ENCODE measurements at places on chromosomes 1 and 21.

DNA sequence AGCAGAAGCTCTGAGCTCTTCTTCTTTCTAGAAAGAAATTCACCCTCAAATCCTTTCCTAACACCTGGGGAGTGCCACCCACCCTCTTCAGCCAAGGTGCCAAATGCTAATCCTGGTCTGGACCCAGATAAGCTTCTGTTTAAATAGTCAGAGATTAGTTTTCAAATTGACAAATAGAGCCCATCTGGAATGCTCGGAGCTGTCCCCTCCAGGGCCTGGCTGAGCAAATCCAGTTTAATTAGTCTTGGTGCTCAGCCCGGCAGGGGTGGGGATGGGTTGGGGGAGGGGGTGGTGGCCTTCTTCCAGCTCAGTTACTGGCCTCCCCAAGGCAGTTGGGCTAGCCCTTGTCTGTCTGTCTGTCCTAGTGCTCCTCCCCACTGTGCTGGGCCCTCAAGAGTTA lies 269.5 kb downstream of the GRIK3 start:
- DNase-seq, result no peak

GRCh38 chr1:228937851-228938536 lies 202.7 kb downstream of the RHOU start:
- DNase-seq, result no peak

DNA sequence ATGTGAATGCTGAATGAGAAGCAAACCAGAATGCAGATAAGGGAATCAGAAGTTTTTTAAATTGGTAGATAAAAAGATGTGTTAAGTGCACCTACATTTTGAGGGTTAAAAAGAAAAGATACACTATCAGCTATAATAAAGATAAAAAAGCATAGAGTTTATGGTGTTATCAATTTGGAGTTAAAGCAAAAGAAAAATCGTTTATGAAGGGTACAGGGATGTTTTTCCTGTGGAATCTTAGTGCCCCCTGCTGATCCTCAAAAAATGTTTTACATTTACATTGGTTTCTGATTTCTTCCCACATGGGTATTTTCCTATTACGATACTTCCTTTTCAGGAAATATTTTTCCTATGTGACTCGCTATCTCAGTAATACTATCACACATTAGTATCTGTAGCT lies 293.5 kb downstream of the MRPL39 start:
- no peak for DNase-seq

DNA sequence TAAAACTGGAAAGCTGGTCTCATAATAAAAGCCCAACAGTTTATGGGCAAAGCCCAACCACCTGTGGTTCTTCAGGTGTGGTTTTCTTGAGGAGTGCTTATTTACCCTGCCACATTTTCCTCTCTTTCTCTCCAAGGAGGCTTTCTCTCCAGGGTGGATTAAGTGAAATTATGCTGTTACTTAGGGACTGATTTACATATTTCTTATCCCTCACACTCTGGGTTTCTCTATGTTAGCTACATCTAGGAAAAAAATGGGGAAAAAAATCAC lies 4.8 kb downstream of the TBX19 start:
- no peak for DNase-seq

DNA sequence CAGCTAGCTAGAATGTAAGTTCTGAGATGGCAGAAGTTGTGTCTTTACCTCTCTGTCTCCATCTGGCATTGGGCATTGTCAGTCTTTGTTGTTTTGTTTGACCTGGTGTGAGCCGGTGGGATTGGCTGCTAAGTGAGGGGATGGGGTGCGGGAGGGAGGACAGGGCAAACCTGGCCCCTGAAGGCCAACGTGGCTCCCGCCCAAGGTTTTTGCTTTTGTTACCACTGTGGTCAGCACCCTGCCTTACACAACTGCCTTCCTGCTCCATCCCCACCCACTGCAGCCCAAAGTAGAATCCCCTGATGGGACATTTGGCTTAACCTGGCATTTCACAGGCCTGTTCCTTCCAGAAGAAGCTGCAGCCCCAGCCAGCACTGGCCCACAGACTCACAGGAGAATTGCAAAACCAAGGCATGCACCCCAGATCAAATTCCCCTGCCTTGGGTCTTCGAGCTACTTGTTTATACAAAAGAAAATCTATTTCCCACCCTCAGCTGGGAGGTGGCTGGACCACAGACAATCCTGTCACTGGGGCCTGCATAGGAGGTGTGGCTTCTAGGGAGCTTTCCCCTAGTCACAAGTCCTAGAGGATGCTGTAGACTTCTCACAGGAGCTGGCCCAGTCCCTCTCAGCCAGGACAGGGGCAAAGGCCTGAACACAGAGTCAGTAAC lies 147.5 kb downstream of the TRABD2B start:
- DNase-seq, result no peak

- no peak for DNase-seq
Measured at GRCh38 chr1:90969241-90969640, 52.6 kb downstream of the ZNF644 start.

DNA sequence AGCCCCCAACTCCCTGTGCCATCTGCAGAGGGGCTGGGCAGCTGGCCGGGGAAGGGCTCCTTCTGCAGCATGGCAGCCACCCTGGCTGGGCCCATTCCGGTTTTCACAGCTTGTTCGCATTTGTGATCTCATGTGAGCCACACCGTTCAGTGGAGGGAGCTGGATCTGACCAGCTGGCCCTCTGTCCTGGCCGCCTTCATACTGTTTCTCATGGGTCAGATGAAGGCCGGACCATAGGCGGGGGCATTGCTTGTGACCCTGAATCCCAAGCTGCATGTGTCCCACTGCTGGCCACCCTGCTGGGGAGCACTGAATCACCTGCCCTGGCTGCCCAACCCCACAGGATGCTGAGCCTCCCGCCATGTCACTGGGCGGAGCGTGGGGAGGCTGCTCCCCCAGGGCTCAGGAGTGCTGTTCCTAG lies 36.4 kb upstream of the PRSS38 start:
- DNase-seq, result no peak

DNA sequence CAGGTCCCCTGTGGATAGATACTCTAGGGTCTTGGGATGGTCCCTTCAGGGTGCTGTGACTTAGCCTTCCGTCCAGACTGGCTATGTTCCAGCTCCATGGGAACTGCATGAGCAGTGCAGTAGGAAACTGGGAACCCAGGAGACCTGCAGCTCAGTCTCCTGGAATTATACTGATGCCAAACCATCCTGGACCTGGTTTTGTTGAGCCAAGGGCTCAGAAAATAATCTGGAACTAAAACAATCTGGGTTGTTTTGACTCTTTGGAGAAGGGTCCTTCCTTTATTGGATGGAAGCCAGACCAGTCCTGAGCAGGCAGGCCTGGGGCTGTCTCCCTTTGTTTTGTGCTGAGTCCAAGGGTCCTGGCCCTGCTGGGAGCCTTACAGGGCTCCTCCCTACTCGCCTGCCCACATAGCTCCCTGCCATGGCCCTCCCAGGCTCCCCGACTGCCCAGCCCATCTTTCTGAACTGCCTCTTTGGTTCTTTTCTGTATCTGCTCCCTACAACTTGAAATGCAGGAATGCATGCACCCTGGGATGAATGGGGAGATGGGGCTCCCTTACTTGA lies 1.2 kb downstream of the IPO13 start:
- DNase-seq, result no peak

- DNase-seq, result no peak
Measured at GRCh38 chr1:17686258-17686657, 68.9 kb upstream of the ACTL8 start.

- DNase-seq, result no peak
Measured at GRCh38 chr1:61121631-61122030, 39.3 kb downstream of the NFIA start.

DNA sequence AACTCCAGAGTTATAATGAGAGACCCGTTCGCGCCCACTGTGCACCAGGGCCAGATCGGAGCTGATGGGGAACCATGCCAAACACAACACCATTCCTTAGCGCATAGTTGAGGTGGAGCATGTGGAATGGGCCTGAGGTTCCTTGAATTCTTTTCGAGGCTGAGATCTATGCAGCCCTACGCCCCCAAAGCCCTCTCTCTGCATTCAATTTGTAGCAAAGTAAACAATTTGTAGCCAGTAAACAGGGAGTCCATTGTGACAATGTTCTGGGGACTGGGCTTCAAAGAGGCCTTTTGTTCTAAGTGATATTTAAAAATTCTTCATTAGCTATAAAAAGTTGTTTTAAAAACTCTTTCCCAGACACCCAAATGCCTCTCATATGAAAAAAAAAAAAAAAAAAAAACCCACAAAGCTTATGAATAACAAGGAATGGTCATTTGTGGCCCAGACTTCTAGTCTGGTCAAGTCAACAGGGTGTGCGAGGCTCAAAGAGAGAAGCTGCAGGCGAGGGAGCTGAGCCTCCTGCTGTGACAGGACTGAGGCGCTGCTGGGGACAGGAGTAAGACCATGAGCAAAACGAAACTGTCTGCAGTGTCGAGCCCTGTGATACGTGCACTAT lies 30.6 kb upstream of the KCNE2 start:
- DNase-seq, result no peak

- DNase-seq, result no peak
Measured at GRCh38 chr1:230204842-230205241, 137.8 kb downstream of the GALNT2 start.

DNA sequence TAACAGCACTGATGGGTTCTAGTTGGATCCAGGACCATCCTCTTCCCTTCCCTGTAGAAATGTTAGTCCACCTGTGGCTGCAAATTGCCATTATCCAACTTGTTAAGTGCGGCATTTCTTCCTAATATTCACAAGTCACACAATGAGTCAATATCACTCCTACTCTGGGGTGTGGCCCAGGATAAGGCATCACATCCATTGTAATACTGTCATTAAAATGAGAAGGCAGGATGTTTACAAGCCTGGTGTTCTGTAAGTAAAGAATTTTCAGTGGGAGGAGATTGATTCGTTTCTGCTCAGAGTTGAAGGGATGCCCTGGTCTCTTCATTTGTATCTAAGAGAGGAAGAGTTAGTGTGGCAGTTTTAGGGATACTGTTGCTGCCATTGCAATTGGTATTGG lies 18.1 kb upstream of the ARHGAP29 start:
- no peak for DNase-seq

DNA sequence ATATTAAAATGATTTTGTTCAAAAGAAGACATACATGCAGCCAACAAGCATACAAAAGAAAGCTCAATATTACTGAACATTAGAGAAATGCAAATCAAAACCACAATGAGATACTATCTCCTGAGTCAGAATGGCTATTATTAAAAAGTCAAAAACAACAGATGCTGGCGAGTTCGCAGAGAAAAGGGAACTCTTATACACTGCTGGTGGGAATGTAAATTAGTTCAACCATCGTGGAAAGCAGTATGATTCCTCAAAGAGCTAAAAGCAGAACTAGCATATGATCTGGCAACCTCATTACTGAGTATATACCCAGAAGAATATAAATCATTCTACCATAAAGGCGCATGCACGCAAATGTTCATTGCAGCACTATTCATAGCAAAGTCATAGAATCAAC lies 126.0 kb upstream of the HMCN1 start:
- no peak for DNase-seq

DNA sequence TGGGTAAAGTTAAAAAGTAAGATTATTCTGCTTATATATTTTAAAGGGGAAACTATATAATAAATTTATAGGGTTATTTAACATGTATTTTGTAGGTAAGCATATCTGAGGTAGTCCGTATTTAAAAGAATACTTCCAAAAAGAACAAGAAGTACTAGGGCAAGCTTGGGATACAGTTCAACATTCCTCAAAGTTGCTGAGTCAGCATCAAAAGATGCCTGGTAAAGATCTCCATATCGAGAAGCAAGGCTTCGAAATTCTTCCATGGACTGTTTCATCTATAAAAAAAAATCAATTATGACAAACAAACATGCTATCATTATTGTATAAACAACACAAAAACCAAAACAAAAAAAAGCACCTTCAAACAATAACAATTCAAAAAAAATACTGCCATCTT lies 67.7 kb downstream of the INTS7 start:
- no peak for DNase-seq

- DNase-seq, result no peak
Measured at GRCh38 chr21:39430457-39430856, 15.1 kb downstream of the LCA5L start.

DNA sequence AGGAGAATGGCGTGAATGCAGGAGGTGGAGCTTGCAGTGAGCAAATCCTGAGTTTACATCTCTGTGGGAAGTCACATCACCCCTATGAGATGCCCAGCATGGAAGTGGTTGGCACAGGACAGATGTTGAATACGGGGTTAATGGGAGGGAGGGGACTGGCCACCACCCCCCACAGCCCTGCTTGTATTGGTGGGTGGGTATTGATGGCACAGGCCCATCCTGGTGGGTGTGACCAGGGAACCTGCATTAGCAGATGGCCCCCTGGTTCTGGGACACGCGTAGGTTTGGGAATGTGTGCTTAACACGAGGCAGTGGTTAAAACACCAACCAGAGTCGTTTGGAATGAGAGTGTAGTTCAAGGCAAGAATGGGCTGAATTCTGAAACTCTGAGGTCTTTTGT lies 117.9 kb downstream of the PRDM2 start:
- no peak for DNase-seq

GRCh38 chr1:223829678-223830077 lies 16.1 kb downstream of the TP53BP2 start:
- no peak for DNase-seq

GRCh38 chr21:27244776-27245175 lies 277.9 kb upstream of the ADAMTS5 start:
- no peak for DNase-seq

DNA sequence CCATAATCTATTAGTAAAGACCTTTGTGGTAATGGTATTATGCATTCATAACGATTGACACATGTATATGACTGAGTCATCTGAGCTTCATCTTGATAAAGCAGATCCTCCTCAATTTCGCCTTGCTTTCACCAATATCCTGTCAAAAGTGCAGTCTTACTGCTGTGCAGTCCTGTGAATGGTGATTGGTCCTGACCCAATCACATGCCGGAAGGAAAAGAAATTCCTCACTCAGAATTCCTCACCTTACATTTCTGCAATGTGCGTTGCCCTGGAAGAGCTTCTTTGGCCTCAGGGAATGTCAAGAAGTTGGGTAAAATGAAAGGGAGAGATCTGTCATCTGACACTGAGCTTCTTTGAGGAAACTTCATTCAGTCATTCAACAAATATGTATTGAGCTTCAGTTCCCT lies 121.0 kb upstream of the TSPAN2 start:
- no peak for DNase-seq

GRCh38 chr1:109159326-109159725 lies 45.4 kb downstream of the ELAPOR1 start:
- DNase-seq, result no peak

DNA sequence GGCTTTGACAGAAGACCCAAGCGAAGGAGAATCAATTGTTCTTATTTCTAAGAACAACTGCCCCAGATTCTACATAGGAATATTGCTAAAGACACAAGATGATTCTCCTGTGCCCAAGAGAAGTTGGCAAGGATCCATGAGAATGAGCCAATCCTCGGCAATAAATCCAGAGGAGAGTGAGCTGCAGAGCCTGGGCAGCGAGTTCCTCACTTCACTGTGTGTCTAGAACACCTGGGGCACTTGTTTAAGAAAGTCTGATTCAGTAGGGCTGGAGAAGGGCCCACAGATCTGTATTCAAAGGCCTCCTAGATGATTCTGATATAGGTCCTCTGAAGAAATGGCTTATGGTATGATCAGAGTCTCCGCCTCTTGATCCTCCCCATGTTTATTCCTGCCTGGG lies 31.8 kb downstream of the GADD45A start:
- no peak for DNase-seq

GRCh38 chr1:150536836-150537731 lies 12.1 kb upstream of the ADAMTSL4 start:
- no peak for DNase-seq

Data from stimulated activated CD4-positive, alpha-beta T cell treated with anti-CD3 and anti-CD28 coated beads, Interleukin-12 subunit alpha, Interleukin-12 subunit beta, amount 100 ng/mL, for 4 hours (primary cell).